ENCODE measurements at places on chromosomes 7 and 10.

DNA sequence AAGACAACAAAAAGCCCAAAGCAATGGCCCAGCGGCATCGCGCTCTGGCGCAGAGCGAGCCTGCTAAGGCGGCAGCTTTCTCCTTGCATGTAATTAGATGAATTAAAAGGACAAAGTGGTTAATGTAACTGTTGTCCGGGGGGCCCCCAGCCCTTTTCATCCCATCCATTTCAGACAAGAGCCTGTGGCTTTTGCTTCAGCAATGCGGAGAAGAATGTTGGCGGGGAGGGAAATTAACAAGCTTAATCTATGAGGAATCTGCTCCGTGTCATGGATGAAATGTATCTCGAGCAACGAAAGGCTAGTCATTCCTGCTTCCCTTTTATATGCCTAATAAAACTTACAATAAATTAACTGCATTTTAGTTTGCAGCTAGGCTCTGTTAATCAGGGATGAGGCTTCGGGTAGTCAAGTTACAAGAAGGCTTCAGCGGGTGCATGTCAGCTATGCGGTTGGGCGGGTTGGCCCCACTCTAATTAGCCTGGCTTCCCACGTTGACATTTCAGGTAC, 203.3 kb downstream of the BUB3 start:
- no peak for DNase-seq

DNA sequence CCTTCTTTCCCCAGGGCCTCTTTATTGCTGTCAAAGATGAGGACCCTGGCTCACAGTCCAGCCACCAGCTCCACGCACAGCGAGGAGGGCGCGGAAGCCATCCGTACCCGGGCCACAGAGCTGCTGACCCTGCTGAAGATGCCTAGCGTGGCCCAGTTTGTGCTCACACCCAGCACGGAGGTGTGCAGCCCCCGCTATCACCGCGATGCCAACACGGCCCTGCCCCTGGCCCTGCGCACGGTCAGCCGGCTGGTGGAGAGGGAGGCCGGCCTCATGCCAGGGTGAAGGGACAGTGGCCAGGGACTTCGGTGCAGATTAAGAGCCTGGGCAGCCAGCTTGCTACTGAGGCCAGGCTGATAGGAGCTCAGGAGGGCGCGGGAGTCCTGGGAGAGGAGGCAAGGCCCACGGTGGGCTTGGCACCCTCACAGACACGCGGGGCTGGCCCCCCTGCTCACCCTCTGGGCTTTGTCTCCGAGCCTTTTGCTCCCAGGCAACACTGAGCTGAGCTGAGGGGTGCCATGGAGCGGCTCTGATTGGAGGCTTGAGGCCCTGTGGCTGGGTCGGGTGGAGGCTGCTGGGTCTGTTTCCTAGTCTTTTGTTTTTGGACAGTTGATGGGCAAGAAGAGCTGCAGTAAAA, 15.8 kb downstream of the AP5Z1 start:
- no peak for DNase-seq

DNA sequence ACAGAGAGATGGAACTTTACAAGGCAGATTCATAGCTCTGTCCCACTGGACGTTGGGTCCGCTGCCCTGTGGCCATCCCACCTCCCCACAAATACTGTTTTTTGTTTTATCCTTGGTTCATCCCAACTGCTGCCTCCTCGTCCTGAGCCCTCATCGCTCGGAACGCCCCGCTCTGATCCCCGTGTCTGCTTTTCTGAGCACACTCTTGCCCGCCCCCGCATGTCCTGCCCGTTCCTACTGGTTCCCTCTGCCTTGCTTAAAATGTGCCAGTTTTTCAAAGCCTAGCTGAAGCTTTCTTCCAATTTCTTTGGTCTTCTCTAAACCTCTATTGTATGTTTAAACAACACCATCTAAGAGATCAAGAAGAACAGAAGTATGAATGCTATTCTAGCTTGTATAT, 19.4 kb downstream of the RNF32 start:
- DNase-seq: no peak

DNA sequence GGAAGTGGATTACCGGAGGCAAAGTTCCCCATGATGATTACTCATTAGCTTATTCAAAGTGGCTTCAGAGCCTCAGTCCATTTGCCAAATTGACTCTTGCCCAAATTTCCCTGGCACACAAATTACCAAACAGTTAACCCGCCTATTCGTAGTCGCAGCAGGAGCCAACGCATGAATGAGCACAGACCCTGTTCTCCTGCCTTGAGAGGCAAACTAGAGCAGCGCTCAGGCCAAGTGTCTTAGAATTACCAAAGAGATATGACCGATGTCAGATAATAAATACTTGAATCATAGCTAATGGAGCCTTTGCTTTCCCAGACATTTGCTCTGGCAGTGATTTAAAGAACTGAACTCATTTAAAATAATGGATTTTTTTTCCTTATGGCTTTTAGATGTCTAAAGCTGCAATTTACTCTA, 64.9 kb downstream of the CTTNBP2 start:
- no peak for DNase-seq

DNA sequence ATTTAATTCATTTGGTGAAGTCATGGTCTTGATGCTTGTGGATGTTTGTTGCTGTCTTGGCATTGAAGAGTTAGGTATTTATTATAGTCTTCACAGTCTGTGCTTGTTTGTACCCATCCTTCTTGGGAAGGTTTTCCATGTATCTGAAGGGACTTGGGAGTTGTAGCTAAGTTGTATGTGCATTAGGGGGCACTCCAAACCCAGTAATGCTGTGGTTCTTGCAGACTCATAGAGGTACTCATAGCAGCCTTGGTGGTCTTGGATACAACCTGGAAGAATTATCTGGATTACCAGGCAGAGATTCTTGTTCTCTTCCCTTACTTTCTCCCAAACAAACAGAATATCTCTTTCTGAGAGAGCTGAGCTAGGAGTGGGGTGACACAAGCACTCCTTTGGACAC, 93.2 kb downstream of the ADCYAP1R1 start:
- no peak for DNase-seq

- no peak for DNase-seq
Measured at GRCh38 chr7:107427462-107427861, 42.4 kb upstream of the GPR22 start.

- DNase-seq: no peak
Measured at GRCh38 chr10:55837273-55837672, 523.8 kb downstream of the ZWINT start.

- DNase-seq: no peak
Measured at GRCh38 chr10:106577266-106577665, 587.2 kb downstream of the SORCS1 start.

DNA sequence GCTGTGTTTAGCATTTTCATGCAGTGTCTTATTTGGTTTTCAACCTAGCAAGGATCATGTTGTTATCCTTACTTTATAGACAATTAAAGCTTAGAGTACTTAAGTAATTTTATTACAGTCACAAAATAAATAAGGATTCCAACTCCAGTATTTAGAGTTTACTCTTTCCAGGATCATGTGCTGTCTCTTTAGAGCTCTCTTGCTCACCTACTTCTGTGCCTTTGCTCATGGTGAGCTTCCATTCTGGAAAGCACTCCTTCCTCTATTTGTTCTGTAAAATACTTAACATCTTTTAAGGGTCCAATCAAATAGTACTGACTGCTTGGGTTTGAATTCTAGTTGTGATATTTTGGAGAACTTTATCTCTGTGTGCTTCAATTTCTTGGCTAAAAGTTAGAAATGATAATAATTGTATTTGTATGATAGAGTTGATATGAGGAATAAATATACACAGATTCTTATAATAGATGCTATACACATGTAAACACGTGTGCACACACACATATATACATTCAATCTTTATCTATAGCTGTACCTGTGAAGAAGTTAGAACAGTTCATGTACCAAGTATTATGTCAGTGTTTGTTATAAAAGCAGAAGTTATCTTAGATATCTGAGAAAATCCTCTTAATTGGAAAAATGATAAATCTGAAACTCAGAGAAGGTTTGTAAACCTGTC, 18.2 kb upstream of the CALCR start:
- no peak for DNase-seq

DNA sequence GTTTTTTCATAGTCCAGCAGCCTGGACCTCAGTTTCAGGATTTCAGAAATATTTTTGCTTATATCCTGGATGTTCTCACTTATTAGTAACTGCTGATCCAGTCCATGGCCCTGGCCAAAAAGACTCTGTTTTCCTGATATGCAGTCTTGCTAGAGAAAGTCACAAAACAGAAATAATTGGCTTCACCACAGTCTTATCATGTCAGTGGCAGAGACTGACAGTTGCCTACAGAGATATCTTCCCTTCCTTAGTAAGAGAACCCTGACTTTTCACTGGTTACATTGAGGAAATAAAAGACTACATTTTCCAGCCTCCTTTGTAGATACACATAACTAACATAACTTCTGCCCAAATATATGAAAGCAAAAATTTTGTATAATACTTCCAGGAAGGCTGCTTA, 56.6 kb downstream of the AHR start:
- no peak for DNase-seq

- DNase-seq: no peak
Measured at GRCh38 chr10:70930263-70931000, 42.1 kb upstream of the PCBD1 start.
